ENCODE measurements at places on chromosomes 3 and 15.

DNA sequence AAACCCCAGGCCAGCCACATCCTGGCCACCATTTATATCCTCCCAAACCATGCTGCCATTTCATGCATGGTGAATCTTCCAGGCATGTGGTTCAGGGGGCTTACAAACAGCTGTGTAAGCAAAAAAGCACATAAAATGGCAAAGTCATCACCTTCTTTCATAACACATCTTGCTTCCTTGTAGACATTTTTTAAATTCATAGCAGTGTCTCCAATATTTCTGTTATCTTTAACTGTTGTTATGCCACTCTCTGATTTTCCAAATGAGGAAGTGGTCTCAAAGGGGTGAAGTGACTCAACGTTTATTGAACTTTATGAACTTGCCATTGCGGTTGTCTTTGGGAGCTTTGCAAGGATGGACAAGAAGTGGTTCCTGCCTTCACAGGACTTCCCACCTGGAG, 264.4 kb downstream of the MEX3B start:
- DNase-seq = no peak

DNA sequence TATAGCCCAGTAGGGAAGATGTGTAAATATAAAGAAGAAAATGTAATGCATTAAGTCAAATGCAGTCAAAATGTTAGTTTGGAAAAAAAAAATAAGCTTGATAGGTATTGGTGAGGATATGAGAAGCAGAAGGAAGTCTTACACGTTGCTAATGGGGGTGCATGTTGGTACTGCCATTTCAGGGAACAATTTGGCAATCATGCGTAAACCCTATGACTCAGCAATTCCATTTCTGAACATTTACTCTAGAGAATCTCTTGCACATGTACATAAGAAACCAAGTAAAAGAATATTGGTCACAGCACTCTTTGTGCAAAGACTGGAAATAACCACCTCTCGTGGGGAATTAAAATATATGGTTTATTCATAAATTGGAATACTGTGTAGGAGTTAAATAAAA, 35.5 kb upstream of the TIMP4 start:
- no peak for DNase-seq

GRCh38 chr3:85586018-85586417, 627.2 kb downstream of the CADM2 start:
- no peak for DNase-seq

- no peak for DNase-seq
Measured at GRCh38 chr3:147712357-147712756, 303.2 kb downstream of the ZIC1 start.

DNA sequence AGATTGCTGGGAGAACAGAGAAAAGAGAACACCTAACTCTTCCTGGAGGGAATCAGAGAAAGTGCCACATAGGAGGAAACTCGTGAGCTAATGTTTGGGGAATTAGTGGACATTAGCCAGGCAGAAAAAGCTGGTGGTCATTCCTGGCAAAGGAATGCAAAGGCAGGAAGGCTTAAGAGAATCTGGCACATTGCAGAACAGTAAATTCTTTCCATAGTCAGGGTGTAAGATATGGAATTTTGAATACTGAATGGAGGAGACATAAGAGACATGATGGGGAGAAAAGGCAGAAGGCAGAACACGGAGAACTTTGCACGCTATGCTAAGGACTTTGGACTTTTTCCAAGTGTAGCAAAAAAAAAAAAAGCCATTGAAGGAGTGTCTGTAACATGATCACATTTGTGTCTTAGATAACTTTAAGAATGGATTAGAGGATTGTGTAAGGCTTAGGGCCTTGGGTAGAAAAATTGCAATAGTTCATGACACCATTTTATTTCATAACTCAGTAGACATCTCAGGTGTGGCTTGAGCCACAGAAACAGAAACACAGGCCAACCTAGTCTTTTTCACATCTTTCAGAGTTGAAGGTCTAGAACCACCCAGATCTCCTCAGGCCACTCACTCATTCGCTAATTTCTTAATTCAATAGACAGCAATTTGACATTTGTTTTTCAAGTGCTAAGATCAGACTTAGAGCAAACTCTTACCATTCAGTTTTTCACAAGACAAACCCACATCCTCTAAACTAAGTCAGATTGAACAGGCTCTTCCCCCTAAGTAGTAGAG, 31.2 kb upstream of the CCDC80 start:
- no peak for DNase-seq

GRCh38 chr3:108106031-108106430, 15.2 kb upstream of the CD47 start:
- DNase-seq = no peak

GRCh38 chr15:25250906-25251622, 187.8 kb downstream of the UBE3A start:
- DNase-seq = no peak

GRCh38 chr3:20669675-20670074, 483.7 kb upstream of the SGO1 start:
- no peak for DNase-seq

DNA sequence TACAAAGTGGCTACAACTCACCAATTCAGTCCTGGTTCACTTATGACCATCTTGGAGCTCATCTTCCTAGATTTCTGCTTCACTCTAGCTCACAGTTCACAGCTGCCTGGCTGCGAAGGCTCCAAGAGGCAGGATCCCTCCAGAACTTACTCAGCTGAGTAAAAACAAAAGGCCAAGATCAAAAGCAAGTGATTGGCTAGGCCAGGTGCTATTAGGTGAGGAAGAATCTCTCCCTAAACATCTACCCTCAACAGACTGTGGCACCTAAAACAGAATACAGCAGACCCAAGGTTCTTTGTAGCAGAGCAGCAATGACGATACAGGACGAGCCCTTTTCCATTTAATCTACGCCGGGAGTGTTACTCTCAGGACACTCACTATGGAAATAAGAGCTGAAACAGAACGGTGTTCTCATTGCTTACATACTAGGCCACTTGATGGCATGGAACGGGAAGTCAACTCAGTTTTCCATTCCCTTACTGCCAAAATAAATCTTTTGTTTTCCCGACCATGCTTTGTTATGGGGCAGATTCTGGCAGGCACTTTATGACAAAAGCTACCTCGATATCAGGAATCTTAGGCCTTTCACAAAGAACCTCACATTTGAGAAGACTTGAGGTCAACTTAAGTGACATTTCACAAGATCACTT, 901 bp downstream of the ICE2 start:
- DNase-seq = no peak

DNA sequence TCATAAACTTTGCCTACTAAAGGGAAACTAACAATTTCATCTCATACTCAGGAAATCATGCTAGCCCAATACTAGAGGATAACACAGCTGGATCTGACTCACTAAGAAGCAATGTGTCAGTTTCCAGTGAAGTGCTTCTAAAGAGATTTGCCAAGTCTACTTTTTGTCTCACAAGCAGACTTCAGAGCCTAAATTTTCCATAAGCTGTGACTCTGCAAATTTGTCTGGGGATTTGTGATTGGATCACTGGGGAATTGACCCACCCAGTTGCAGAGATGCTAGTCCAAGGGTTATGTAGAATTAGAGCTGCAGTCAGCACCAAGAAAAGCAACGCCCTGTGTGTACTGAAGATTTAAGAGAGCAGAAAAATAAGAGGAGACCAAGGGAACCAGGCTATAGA, 647.1 kb downstream of the NTRK3 start:
- DNase-seq = no peak

GRCh38 chr15:87368511-87368910, 888.0 kb downstream of the NTRK3 start:
- DNase-seq = no peak

GRCh38 chr3:54173371-54173770, 51.0 kb downstream of the CACNA2D3 start:
- DNase-seq = no peak

- no peak for DNase-seq
Measured at GRCh38 chr15:75867449-75867848, 24.2 kb downstream of the UBE2Q2 start.

DNA sequence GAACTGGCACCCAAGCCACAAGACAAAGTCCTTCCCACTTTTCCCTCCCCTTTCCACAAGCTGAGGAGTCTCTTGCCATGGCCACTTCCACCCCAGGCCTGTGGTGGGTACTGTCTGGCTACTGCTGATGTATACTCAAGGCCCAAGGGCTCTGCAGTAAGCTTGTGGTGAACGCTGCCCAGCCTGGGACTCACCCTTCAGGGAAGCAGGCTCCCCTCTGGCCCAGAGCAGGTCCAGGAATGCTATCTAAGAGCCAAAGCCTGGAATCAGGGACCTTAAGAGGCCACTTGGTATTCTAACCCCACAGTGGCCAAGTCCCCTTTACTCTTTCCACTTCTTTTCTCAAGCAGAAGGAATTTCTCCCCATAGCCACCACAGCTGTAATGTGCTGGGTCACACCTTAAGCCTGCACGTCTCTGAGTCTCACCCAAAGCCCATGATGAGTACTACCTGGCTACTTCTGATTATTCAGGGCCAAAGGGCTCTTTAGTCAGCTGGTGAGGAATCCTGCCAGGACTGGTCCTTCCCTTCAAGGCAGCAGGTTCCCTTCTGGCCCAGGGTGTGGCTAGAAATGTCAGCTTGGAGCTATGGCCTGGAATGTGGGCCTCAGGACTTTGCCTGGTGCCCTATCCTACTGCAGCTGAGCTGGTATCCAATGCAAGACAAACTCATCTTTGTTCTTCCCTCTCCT, 4.0 kb downstream of the PATL2 start:
- DNase-seq = no peak
